ENCODE measurements at places on chromosomes 3 and 15.

DNA sequence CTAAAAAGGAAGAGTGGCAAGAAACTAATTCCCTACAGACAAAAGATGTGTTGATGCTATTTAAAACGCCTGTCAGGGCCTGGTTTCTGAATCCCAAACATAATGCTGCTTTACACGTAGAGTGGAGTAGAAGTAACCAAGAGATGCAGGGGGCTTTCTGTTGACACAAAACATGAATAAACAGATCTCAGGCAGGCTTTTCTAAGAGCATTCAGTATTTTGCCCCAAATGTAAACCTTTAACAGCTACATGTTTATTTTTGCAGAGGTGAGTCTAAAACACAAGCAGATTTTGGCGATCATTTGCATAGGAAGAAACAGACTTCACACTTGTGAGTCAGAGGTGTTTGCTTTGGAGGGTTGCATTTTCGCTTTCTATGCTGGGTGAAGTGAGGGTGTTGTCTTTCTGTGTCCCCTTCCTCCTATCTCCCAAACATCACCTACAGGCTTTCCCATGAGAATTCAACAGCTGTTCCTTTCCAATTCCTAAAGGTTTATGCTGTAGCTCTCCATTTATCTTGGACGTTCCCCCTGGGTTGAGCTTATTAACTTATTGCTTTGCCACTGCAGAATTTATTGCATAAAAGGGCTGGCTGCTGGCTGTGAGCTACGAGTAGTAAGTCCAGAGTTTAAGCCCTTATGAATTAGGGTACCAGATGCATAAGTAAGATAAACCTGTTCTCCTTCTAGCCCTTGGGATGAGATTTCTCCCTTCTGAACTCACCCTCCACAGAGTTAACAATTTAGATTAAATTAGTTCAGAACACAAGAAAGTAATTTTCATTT is 156.7 kb downstream of the DIPK2A start:
- no peak for DNase-seq

GRCh38 chr15:89751748-89752147 is 699 bp upstream of the MESP1 start:
- DNase-seq: no peak

- DNase-seq: no peak
Observed at GRCh38 chr15:77818484-77819047, 185.9 kb upstream of the LINGO1 start.

GRCh38 chr15:69556344-69556743 is 103.7 kb downstream of the RPLP1 start:
- no peak for DNase-seq

- peak; percentile 32 for DNase-seq
Observed at GRCh38 chr3:51975852-51976549, 1.1 kb downstream of the ABHD14A start.

GRCh38 chr3:74617776-74618175 is 3.3 kb upstream of the CNTN3 start:
- no peak for DNase-seq

DNA sequence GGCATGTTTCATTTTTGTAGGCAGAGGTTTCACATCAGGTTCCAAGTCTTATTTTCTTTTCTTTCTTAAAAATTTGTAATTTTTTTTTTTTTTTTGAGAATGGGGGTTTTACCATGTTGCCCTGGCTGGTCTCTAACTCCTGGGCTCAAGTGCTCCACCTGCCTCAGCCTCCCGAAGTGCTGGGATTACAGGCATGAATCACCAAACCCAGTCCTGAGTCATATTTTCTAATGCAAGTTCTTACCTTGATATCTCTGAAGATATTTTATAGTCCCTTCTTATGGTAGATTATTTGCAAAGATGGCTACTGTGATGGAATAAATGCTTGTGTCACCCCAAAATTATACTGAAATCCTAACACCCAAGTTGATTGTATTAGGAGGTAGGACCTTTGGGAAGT is 63.8 kb downstream of the SLC9A9 start:
- no peak for DNase-seq

- no peak for DNase-seq
Observed at GRCh38 chr15:62121273-62122015, 43.6 kb downstream of the C2CD4B start.

- no peak for DNase-seq
Observed at GRCh38 chr3:110157221-110157620, 819.9 kb upstream of the DPPA4 start.

DNA sequence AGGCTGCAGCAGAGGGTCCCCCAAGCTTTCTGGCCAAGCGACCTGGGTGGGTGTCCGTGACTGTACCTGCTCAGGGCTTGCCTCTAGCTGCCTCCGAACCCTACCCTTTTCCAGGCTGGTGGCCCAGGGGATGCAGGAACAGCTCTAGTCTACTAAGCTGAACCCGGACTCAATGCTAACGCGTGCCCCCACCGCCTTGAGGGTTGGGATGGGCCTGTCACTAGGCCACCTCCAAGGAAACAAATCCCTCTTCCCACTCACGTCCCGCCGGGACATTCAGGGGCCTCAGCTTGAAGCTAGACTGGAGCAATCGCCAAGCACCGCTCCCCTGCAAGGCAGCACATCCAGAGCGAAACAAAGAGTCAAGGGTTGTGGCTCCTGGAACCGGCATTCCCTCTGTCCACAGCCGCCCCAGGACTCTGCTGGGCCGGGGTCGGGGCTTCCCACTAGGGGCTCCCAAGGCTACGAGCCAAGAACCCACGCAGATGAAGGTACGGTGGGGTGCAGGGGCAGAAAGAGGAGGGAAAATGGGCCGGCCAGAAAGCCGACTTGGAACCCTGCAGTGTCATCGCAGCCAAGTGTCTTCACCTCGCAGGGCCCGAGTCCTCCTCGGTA is 2.9 kb downstream of the FBXL22 start:
- no peak for DNase-seq

- no peak for DNase-seq
Observed at GRCh38 chr3:170428095-170428494, 9.4 kb downstream of the CLDN11 start.

- DNase-seq: peak; percentile 3
Observed at GRCh38 chr3:40387001-40387894, at the start of gene ENTPD3. TSS of gene ENTPD3 (plus strand) at chr3:40387184. CDS start at chr3:40388058, 874 bp downstream.

GRCh38 chr3:107264888-107265287 is 112.4 kb upstream of the CCDC54 start:
- no peak for DNase-seq

GRCh38 chr3:29639578-29640290 is 358.9 kb downstream of the RBMS3 start:
- no peak for DNase-seq

- peak; percentile 60 for DNase-seq
Observed at GRCh38 chr3:128794770-128795649, 69.0 kb downstream of the RAB7A start.

- DNase-seq: no peak
Observed at GRCh38 chr3:39524107-39524506, 56.6 kb downstream of the MOBP start.

DNA sequence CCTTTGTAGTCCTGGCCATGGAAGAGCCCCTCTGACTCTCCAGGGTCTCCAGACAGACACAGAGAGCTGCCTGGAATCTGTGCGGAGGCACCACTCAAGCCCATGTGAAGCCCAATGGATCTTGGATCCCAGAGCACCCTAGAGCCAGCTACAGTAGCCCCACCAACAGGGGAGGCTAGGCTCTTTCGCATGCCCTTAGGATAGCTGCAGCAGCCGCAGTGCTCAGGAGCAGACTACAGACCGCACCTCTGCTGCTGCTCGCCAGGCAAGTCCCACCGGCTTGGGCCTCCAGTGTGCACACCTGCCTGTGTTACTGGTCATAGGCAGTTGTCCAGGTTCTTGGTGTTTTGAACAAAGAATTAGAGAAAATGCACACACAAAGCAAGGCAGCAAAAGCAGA is 131.6 kb downstream of the SPATA16 start:
- no peak for DNase-seq

- no peak for DNase-seq
Observed at GRCh38 chr3:120839120-120839519, 68.9 kb upstream of the STXBP5L start.

DNA sequence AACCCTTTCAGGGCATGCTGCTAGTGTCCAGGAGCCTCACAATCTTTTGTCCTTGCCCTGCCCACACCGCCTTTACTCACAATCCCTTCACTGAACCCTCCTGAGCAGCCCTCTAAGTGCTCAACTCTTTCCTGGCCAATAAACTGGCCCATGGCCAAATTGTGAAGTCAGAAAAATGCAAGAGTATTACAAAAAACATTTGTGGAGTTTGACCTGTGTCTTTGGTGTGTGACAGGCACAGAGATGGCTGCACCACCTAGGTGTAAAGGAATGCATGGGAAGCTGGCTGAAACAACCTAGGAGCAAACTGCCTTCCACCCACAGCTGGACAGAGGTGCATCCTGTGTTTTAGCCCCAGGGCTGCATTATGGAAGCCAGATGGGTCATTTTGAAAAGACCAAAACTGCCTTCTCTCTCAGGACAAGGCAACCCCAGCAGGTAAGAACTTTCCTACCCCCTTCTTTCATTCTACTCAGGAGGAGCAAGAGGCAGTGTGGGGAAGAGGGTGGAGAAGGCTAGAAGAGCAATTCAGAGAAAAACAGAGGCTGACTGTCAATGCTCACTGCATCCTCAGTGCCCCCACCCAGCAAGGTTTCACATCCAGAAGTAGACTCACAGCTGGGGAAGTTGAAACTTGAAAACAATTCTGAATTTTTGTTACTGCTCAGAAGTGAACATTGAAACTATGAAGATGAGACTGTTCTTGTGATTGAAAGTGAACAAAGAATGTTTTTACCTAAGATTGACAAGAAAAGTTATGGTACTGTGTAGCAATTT is 78.6 kb downstream of the TRIM42 start:
- no peak for DNase-seq

GRCh38 chr3:151477591-151478334 is 16.9 kb upstream of the IGSF10 start:
- DNase-seq: no peak

DNA sequence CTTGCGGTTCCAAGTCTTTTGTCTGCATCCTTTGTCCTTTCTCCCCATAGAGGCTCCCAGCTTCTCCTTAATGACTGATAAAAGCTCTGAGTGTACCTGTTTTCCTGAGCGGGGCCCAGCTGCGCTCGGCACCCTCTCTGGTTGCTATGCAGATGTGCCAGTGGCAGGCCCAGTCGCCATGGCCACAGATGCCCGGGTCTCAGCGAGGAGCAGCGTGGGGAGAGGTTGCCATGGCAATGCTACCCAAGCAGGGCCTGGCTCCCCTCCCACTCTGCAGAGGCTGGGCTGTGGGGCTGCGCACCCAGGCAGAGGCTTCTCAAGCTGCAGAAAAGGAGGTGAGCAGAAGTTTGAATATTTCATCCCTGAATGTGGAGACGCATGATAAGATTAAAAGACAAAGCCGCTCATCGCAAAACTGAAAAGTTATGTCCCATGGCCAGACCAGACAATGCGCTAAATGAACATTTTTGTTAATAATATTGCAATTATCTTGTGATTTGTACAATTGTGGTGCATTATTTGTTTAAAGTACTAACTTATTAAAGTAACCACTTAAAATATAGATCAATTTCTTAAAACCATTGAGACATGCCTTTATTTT is 66.1 kb downstream of the TPRA1 start:
- DNase-seq: no peak

DNA sequence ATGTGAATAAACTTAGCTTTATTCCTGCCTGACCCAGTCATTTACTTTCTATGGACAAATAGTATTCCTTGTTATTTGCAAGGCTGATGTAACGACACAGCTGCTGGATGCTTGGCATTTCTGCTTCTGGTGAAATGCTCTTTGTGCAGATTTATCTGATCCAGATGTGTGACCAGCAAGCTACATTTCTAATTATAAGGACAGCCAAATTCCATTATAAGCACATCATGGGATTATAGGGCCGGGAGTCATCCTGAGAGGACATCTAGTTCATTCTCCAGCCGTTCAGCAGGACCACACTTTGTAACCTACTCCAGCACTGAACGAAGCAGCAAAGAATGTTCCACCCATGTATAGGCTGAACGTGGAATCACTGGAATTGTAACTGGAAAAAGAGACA is 42.9 kb downstream of the FNDC3B start:
- DNase-seq: no peak

DNA sequence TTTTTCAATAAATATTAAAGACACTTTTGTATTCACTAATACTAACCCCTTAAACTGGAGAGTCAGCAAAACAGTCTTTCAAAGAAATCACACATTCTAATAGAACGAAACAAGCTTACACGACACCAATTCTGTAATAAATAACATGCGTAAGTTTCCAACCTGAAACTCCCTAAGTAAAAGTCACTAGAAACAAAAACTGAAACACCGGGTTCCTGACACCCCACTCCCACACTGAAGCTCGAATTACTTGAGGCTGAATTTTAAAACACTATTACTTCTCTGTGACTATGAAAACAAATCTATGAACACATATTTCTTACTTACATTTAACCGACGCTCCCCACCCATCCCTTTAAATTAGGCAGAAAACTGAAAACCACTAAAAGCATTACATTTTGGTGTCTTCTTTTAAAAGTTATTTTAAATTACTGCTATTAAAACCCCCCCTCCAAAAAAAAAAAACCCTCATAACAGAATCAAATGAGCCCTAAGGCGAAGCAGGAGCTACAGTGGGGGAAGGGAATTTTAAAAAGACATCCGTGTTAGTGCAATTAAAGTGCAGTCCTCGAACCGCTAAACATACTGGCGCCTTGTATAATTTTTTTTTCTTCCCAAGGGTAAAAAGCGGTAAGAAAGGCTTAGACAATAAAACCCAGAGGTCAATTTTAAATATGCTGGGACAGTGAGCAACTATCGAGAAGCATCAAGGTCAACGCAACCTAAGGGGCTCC is 878 bp downstream of the SPPL2A start:
- no peak for DNase-seq

GRCh38 chr3:118808723-118809122 is 225.9 kb downstream of the IGSF11 start:
- DNase-seq: no peak

DNA sequence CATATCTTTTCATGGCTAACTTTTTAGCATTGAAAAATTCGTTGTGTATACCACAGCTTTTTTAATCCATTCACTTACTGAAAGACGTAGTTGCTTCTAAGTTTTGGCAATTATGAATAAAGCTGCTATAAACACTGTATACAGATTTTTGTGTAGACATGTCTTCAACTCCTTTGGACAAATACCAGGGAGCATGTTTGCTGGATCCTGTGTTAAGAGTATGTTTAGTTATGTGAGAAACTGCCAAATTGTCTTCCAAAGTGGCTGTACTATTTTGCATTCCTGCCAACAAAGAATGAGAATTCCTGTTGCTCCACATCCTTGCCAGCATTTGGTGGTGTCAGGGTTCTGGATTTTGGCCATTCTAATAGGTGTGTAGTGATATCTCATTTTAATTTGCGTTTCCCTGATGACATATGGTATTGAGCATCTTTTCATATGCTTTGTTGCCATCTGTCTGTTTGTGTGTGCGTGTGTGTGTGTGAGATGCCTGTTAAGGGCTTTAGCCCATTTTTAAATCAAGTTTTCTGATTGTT is 87.5 kb downstream of the TNFAIP8L3 start:
- DNase-seq: no peak

GRCh38 chr3:8503461-8503860 is 1.8 kb downstream of the LMCD1 start:
- DNase-seq: no peak

GRCh38 chr15:57388464-57388863 is 12.2 kb downstream of the CGNL1 start:
- no peak for DNase-seq

GRCh38 chr3:57331078-57331610 is 38.7 kb upstream of the ASB14 start:
- no peak for DNase-seq
